ENCODE measurements at places on chromosomes 1 and 21.

DNA sequence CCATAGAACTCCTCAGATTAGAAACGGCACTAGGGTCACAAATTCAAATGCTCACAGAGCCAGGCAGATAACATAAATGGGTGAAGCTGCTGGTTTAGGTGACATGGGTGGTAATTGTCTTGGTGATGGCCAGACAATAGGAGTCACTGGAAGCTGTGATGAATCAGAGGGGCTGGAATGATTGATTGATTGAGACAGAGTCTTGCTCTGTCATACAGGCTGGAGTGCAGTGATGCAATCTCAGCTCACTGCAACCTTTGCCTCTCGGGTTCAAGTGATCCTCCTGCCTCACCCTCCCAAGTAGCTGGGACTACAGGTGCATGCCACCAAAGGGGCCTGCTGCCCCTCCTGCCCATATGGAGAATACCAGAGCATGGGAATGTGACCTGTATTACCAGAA, 63.0 kb downstream of the HIVEP3 start:
- DNase-seq: peak; percentile 34

GRCh38 chr1:183946320-183946613, 91.3 kb downstream of the COLGALT2 start:
- no peak for DNase-seq

DNA sequence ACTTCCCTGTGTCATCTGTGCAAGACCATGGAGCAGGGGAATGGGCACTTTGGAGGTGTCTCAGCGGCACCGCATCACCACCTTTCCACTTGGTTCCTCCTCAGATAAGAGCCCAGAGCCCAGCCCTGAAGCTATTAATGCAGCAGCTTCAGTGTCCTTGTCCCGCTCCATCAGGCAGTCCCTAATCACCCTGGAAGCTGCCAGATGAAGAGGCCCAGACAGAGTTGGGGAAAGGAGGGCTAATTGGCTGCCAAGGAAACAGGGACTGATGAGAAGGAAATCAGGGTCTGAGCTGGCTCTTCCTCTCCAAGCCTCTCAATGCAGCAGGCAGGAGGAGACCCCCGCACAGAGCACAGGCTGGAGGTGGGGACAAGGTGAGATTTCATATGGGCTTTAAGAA, 83.1 kb upstream of the KLHDC7A start:
- no peak for DNase-seq

- peak; percentile 37 for DNase-seq
Measured at GRCh38 chr1:98078596-98078995, 157.8 kb upstream of the DPYD start.

- DNase-seq: no peak
Measured at GRCh38 chr1:85289848-85290335, 13.5 kb upstream of the BCL10 start.

DNA sequence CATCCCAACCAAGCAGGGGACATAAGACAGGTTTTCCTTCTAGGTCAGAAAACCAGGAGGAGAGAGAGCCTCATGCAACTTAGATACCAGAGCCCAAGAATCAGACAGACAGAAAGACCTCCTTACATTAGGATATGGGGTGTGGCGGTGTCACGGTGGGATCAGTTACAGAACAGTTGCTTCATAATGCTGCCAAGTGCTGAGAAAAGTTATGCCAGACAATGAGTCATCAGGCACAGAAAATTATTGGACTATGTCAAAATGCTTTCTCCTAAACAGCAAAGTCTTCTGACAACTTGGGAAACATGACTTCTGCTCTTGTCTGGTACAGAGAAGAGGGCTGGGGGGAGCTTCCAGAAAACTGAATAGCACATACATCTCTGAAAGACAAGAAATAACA, 1120.2 kb upstream of the TMPRSS15 start:
- no peak for DNase-seq

DNA sequence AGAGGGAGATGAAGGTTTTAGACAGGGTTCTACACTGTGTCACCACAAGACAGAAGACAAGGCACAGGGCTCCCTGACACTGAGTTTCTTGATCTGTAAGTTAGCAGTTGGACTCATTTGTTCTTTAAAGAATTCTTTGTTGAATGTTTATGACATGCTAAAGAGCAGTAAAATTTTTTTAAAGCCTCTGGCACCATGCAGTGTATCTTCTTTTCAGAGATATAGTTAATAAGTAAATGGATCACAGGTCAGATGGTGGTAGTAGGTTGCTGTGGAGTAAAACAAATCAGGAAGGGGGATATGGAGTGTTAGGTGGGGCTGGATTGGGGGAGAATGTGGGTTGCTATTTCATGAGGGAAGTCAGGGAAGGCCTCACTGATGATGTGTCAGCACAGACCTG, 2.0 kb downstream of the CLCA4 start:
- DNase-seq: no peak

DNA sequence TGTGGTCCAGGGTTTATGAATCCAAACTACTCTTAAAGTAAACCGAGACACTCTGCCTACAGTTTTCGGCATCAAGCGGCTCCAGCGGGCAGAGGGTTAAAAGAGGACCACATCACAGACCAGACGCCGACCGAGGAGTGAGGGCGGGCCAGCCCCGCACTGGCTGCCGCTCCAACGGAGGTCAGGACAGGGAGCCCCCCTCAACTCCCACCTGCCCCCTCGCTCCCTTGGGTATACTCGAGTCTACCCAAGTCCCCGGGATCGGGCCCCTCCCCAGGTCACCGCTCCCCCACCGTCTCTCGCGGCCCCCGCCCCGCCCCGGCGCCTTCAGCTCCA, 312 bp downstream of the ARNT start:
- peak; percentile 44 for DNase-seq

GRCh38 chr1:211420389-211420788, 71.6 kb downstream of the RD3 start:
- no peak for DNase-seq
